Activated naive CD4-positive, alpha-beta T cell treated with anti-CD3 and anti-CD28 coated beads, Interleukin-2, amount 50 U/mL, for 72 hours (primary cell): ENCODE measurements at places on chromosomes 13 and 19. TPM values are rescaled to one million over a fixed set of nuclear protein-coding genes. Genes with fewer than 3 reads are reported as not detected.

DNA sequence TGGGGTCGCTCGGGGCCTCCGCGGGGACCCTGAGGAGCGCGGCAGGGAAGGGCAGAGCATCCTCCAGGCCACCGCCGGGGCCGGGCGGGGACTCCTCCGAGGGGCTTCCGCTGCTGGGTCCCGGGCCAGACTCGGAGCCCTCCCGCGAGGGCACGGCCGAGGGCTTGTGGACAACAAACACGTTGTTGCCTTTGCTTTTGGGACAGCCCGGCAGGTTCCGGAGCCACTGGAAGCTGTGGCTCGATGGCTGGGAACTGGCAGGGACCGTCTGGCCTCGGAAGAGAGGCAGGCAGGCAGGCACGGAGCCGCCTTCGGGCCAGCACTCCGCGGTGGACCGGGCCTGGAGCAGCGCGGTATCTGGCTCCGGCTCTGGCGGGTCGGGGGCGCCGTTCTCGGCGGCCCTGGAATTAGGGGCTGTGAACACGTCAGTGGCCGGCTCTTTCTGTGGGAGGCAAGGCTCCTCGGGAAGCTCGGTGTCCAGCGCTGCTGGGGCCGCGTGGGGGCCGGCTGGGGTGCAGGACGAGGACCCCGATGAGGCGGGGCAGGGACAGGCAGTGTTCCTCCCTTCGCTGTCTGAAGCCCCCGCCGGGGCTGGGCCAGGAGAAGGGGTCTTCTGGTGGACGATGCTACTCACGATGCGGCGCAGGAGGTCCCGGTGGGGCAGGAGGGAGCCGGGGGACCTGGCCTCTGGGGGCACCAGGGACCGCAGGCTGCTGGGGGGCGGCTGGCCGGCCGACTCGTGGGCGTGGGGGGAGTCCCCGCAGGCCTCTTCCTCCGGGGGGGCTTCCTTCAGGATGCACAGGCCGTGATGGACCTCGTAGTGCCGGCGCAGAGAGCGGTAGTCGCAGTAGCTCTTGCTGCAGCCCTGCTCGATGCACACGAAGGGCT, 27.6 kb downstream of the ZNF541 start:
- no peak for DNase-seq

DNA sequence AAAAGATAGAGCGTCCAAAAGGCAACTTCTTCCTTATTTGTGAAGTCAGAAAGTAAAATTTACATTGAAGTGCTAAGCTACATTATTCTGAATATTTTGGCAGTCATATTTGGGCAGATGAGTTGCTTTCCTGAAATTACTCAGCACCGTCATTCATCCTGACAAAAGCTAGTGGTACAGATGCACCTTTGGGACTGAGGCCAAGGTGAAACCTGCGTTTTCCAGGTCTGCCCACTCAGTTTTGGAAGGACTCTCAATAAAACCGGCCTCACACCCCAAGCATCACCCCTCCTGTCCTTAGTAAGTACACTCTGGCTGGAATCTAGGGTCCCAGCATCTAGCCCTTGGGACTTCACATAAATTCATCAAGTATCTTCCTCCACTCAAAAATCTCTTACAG, 187.5 kb downstream of the TM9SF2 start:
- DNase-seq: no peak

DNA sequence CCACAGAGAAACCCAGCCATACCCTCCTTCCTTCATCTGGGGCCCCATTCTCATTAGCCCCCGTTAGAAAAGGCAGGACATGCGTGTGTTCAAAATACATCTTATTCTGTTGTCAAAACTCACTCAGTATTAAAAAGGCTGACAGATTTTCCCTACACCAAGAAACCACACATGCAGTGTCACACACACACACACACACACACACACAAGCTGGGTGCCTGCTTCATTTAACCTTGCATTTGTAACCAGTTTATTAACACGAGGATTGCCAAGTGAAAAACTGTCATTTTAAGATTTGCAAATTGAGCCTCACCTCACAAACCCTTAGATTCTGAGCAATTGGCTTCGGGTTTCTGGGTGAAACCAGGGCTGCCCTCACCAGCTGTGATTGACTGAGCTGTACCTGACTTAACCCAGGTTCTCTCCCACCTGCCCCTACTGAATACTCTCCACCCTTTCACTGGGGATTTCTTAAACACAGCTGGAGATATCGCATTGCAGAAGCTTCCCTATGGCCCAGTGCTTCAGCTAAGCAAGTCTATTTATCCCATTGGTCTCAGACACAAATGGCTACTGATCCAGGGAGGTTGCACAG, 172.7 kb upstream of the ZNF507 start:
- no peak for DNase-seq

The PLPPR3 gene
- not detected for total RNA-seq
